ENCODE measurements at places on chromosomes 5 and 9.

GRCh38 chr5:139638736-139639618 lies 9.2 kb upstream of the CXXC5 start:
- peak; percentile 77 for DNase-seq

GRCh38 chr9:135746565-135746964 lies 44.6 kb downstream of the KCNT1 start:
- DNase-seq, result no peak

GRCh38 chr9:7879551-7880245 lies 80.1 kb upstream of the DMAC1 start:
- no peak for DNase-seq

DNA sequence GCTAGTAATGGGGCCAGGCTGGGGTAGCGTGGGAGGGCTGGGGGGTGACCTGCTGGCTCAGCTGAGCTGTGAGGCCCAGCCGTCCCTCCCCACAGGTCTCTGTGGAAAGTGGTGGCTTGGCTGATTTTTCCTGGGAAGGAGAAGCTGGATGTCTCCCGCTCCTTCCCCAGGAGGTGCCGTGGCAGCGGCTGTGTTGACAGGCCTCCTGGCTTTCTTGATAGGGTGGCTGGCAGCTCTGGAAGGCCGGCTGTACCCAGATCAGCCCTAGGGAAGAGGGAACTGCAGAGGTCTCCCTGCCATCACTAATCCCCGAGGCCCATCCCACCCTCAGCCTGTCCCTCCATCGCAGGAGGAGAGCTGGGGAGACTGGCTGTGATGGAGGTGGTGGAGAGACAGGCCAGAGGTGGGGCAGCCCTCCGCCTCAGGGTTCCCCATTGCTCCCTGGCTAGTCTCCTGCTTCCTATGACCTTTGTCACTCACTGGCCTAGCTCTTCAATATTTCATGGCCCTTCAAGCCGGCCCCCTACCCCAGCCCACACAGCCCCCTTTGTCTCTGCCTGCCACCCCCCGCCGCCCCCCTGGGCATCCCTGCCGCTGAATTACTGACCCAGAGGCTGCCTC lies 6.8 kb downstream of the CXXC5 start:
- DNase-seq, result no peak
